Aorta (tissue), 5 donors: ENCODE measurements at places on chromosomes 3 and 15. TPM values are rescaled to one million over a fixed set of nuclear protein-coding genes. Genes with fewer than 3 reads are reported as not detected.
A peak's percentile ranks its signal among the peaks of the same experiment; 100 is the strongest.

Gene SERPINI2
- 0.49 TPM for total RNA-seq

Gene GPR62
- not detected for total RNA-seq

DNA sequence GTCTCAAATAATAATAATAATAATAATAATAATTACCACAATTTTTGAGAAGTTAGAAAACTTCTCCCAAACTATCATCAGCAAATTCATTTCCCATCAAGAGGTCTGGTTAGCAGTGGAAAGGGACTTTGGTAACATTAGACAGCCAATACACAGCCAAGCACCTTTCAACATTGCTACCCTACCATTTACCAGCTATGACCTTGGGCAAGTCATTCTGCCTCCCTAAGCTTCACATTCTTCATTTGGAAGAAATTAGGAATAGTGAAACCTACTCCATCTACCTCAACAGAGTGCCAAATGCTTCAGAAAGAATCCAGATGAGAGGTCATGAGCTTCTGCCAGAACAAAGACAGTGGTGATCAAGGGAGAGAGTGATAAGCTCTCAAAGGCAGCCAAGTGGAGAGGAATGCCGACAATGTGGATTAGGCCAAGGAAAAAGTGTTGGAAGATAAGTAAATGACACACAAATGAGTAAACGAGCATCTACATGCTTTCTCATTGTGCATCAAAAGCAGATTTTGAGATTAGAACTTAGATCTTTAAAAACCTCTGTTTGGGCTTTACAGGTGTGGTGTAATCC lies 42.9 kb upstream of the LPP start:
- H3K36me3 ChIP-seq = no peaks in the 10 kb centered on the region
- no peak overlapping the region for H3K27ac ChIP-seq
- no peaks in the 10 kb centered on the region for H3K4me1 ChIP-seq
- H3K4me3 ChIP-seq = no peak overlapping the region
- no peak for DNase-seq
- no peaks in the 10 kb centered on the region for H3K27me3 ChIP-seq

DNA sequence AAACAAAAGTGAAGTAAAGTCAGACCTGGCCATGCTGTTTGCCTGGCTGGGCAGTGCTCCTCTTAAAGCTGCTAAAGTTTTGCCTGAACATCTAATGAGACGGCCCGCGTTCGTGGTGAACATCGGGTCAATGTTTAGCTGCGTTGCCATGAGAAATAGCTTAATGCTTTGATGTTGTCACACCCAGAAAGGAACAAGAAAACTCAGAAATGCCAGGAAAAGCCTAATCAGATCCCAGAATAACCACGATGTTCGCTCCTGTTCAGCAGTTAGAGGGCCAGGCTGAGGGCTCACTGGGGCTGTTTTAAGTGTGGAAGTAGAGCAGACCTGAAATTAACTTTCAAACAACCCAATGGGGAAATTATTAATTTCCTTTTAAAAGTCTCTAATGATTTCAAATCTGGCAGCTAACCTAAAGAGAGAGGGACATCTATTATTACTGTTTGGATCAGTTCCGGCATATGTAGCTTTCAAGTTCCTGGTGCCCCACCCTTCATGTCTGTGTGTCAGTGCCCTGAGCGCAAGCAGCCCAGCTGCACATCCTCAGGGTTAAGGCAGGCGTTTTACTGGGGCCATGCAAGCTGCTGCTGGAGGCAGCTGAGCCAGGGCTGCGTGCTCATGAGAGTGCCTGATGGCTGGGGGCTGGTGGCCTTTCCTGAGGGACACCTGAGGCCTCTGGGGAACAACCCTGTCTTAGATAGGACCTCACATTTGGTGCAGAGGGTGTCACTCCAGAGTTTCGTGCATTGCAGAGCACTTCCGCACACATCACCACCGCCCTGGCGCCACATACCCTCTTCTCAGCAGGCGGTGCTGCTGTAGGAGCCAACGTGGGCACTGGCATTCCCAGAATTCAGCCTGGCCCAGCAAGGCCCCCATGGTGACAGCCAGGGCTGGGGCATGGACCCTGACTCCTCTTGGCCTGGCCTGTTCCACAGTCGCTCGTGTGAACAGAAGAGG lies 76.6 kb downstream of the LRRK1 start:
- no peaks in the 10 kb centered on the region for H3K36me3 ChIP-seq
- H3K27ac ChIP-seq = no peak overlapping the region
- no peak for DNase-seq
- no peaks in the 10 kb centered on the region for H3K27me3 ChIP-seq
- H3K4me1 ChIP-seq = no peaks in the 10 kb centered on the region

DNA sequence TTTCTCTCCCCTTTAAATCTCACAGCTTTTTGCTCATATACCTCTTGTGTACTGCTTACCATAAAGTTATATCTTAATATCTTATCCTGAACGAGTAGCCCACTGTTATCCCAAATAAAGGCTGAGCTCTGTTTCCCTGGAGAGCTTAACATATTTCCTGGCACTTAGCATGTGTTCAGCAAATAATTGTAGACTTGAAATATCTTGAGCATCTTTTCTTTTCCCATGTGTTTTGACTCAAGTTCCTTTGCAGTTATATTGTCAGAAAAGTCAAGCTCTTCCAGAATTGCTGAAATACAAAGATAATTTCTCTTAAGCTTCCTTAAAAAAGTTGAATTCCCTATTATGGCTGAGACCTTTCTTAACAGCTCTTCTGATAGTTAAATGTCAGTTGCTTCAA lies 150.5 kb downstream of the LPP start:
- H3K36me3 ChIP-seq = no peaks in the 10 kb centered on the region
- no peaks in the 10 kb centered on the region for H3K27me3 ChIP-seq
- no peak for DNase-seq
- no peaks in the 10 kb centered on the region for H3K4me1 ChIP-seq

- no peaks in the 10 kb centered on the region for H3K4me1 ChIP-seq
- no peaks in the 10 kb centered on the region for H3K27me3 ChIP-seq
- H3K4me3 ChIP-seq = no peak overlapping the region
- no peak overlapping the region for H3K27ac ChIP-seq
Measured at GRCh38 chr15:46251903-46252302, 617.1 kb downstream of the SQOR start.

DNA sequence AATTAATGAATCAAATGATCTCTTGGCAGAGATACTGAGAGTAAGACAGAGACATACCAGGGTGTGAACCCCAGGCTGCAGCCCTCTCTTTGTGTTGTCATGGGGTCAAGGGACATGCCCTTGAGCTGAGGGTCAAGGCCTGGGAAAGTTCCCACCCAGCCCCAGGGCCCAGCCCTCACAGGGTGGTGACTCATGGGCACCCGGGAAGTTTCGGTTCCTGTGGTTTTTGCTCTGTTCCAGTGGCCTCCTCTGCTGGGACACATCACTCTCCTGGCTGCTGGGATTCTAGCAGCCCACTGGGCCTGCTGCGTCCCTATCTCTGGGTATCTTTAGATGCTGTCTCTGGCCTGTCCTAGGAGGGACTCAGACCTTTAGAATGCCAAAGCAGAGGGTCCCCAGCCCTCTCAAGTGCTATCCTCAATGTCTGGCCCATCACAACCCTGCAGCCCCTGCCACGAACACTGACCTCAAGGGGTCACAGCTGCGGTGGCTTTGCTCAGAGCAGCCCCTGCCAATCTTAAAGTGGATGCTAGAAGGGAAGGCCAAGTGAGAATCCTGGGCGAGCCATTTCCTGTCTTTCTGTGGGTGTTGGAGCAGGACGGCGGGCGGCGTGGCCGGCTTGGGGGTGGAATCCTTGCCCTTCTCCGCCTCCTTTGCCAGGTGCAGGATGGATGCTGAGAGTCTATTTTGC lies 148.4 kb upstream of the TLE3 start:
- no peaks in the 10 kb centered on the region for H3K36me3 ChIP-seq
- no peak overlapping the region for H3K4me3 ChIP-seq
- no peaks in the 10 kb centered on the region for H3K4me1 ChIP-seq
- no peak overlapping the region for H3K27ac ChIP-seq
- no peaks in the 10 kb centered on the region for H3K27me3 ChIP-seq

Gene TRPM1
- total RNA-seq = not detected

GRCh38 chr15:31974855-31975829 lies 55.2 kb upstream of the CHRNA7 start:
- H3K36me3 ChIP-seq = no peaks in the 10 kb centered on the region
- H3K27ac ChIP-seq = no peak overlapping the region
- H3K27me3 ChIP-seq = no peaks in the 10 kb centered on the region
- H3K4me1 ChIP-seq = no peaks in the 10 kb centered on the region
- no peak overlapping the region for H3K4me3 ChIP-seq
- DNase-seq = no peak

- no peaks in the 10 kb centered on the region for H3K27me3 ChIP-seq
- H3K4me3 ChIP-seq = no peak overlapping the region
- H3K27ac ChIP-seq = no peak overlapping the region
- no peak for DNase-seq
- H3K4me1 ChIP-seq = no peaks in the 10 kb centered on the region
Measured at GRCh38 chr15:68599560-68600071, 20.8 kb downstream of the CORO2B start.

GRCh38 chr3:46849045-46849631 lies 14.1 kb downstream of the MYL3 start:
- H3K36me3 ChIP-seq = no peaks in the 10 kb centered on the region
- no peak for DNase-seq
- no peak overlapping the region for H3K4me3 ChIP-seq
- H3K4me1 ChIP-seq = no peaks in the 10 kb centered on the region
- no peaks in the 10 kb centered on the region for H3K27me3 ChIP-seq

DNA sequence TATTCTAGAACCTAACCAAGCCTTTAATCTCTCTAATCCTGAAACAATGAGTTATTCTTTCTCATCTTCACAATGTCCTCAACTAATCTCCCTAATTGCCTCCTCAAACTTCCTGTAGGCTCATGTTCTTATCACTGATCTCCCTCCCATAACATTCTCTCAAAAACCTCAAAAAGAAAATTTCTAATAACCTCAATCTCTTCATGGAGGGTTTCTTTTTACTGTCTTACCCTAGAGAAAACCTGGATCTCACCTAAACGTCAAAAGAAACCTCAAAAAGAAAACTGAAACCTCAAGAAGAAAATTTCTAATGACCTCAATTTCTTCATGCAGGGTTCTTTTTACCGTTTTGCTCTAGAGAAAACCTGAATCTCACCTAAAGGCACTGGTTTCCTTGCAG lies 150.2 kb downstream of the GSK3B start:
- DNase-seq = no peak
- no peaks in the 10 kb centered on the region for H3K27me3 ChIP-seq
- no peak overlapping the region for H3K4me3 ChIP-seq
- H3K27ac ChIP-seq = no peak overlapping the region

Gene RTP2
- total RNA-seq = not detected

DNA sequence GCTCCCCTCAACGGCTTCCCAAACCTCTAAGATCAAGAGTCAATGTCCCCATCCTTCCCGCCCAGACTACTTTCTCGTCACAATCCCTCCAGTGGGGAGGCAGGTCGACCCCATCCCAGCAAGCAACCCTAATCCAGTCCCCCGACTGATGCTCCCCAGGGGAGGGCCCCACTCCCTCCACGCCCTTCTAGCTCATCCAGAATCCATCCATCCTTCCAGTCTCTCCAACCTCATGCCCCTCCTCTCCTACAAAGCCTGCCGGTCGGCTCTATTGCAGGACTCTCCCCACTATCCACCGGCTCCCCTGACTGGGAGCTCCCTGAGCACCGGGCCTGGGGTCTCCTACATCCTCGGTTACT lies 1.3 kb downstream of the ADAMTS7 start:
- no peak for DNase-seq
- H3K27ac ChIP-seq = no peak overlapping the region
- H3K4me1 ChIP-seq = no peaks in the 10 kb centered on the region
- peak overlapping the region; percentile 57 for H3K4me3 ChIP-seq
- no peaks in the 10 kb centered on the region for H3K36me3 ChIP-seq

GRCh38 chr3:190514413-190515153 lies 698 bp downstream of the IL1RAP start:
- peak; percentile 61 for DNase-seq
- H3K4me3 ChIP-seq = peak overlapping the region; percentile 83
- H3K27ac ChIP-seq = peak overlapping the region; percentile 2
- H3K36me3 ChIP-seq = no peaks in the 10 kb centered on the region
- H3K4me1 ChIP-seq = no peaks in the 10 kb centered on the region
- H3K27me3 ChIP-seq = no peaks in the 10 kb centered on the region

DNA sequence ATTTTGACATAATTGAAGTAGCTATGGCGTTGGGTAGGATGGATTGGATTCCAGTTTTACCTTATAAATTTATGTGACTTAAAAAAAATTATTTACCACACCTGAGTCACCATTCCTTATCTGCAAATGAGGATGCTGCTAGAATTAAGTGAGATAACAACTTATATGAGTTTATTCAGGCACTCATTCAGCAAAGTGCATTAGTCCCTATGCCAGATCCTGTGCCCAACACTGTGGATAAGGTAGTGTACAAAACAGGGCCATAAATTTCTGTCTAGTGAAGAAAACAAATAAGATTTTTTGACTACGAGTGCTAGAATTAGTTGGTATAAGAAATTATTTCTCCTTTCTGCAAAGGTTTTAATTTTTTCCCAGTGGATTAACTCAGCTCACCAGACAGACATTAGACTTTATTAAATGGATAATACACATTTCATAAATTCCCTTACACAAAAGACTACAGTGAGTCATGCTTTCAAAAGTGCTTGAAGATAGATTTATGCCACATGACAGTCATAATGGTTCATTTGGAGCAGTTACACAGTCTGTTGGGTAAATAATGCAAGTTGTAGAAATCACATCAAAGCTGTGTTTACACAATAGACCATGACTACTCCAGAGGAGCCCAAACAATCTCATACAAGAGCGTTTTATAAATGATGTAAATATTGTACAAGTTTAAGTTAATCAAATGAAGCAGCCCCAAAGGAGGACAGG lies 129.9 kb upstream of the TGFBR2 start:
- DNase-seq = no peak
- peaks cover 2% of the 10 kb centered on the region for H3K4me1 ChIP-seq
- no peaks in the 10 kb centered on the region for H3K36me3 ChIP-seq
- no peaks in the 10 kb centered on the region for H3K27me3 ChIP-seq
- H3K4me3 ChIP-seq = no peak overlapping the region

- H3K36me3 ChIP-seq = no peaks in the 10 kb centered on the region
- no peaks in the 10 kb centered on the region for H3K4me1 ChIP-seq
- peak; percentile 99 for DNase-seq
- H3K27ac ChIP-seq = peak within 1 kb of the TSS; percentile 53
- H3K27me3 ChIP-seq = no peaks in the 10 kb centered on the region
Measured at GRCh38 chr3:50298836-50299637, at the start of the genes HYAL3 and NAA80. TSS of gene HYAL3 (minus strand) at chr3:50299405. CDS start at chr3:50295602, 3,803 bp downstream. TSS of gene NAA80 (minus strand) at chr3:50299405. CDS start at chr3:50297463, 1,942 bp downstream.

Gene PLOD2
- 147 TPM for total RNA-seq

Gene EFCAB12
- 0.36 TPM for total RNA-seq

DNA sequence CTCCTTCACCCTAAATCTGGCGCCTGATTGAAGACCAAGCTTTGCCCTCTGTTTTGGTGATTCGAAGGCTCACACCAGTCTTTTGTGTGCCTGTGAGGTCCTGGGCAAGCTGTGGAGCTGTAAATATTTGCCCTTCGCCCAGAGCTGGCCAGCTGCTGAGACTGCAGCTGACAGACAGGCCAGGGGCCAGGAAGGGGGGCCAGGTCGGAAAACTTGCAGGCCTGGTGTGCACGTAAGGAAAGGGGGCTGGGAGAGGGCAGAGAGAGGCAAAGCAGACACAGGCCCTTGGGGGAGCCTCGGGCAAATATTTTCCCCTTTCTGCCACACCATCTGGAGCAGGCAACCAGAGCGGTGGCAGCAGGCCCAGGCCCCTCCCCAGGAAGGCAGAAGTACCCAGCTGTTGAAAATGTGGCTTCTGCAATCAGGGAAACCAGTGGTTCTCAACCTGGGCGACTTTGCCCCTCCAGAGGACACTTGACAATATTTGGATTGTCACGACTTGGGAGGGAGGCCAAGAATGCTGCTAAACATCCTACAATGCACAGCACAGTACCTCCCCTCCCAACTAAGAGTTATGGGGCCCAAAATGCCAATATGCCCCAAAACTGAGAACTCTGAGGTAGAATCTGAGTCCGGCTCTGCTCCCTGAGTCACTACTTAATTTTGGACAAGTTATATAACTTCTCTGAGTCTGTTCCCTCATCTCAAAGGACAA lies 2.5 kb downstream of the PDZRN3 start:
- H3K36me3 ChIP-seq = no peaks in the 10 kb centered on the region
- no peaks in the 10 kb centered on the region for H3K27me3 ChIP-seq
- H3K4me1 ChIP-seq = peaks cover 3% of the 10 kb centered on the region
- H3K27ac ChIP-seq = peak overlapping the region; percentile 6

Gene PARP6
- total RNA-seq = 72.2 TPM
